Memory B cell (primary cell): ENCODE measurements at places on chromosomes 12 and 14.
A peak's percentile ranks its signal among the peaks of the same experiment; 100 is the strongest.

DNA sequence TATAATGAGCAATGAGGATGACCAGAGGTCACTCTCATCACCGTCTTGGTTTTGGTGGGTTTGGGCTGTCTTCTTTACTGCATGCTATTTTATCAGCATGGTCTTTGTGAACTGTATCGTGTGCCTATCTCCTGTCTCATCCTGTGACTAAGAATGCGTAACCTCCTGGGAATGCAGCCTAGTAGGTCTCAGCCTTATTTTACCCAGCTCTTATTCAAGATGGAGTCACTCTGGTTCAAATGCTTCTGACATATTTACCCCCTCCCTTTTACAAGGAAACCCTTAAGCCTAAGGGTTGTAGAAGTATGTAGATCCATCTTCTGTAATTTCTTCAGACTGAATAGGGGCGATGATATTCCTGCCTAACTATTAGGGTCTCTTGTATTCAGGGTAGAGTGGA lies 8.4 kb downstream of the IFI27L1 start:
- no peak for DNase-seq

GRCh38 chr14:54839701-54840119 lies 62.9 kb downstream of the GCH1 start:
- DNase-seq, result no peak

GRCh38 chr12:13196130-13196921 lies at the start of gene EMP1:
TSS of gene EMP1 (plus strand) at chr12:13196726. CDS start at chr12:13211511, 14,785 bp downstream.
- no peak for DNase-seq

DNA sequence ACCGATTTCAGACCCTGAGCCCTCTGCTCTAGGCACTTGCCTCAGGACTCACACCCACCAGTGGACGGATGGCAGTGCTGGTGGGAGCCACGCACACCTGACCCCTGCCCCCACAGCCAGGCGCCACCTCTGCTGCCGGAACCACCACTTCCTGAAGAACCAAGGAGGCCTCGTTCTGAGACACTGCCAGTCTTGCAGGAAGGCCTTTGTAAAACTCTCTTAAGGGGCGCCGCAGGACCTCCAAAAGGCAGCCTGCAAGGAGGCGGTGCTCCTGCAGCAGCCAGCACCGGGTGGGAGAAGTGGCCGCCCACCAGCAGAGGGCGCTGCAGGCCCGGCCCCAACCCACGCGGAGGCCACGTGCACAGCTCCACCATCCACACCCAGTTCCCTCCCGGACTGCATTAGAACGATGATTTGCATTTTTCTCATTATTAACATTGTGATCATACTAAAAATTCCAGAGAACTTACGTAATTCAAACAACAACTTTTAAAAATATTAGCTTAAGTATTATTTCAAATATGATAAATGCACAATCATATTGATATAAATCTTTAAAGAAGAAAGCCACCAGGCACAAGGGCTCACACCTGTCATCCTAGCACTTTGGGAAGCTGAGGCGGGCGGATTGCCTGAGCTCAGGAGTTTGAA lies 12.8 kb downstream of the STX2 start:
- peak; percentile 57 for DNase-seq

GRCh38 chr12:3595721-3596120 lies 104.7 kb downstream of the PRMT8 start:
- no peak for DNase-seq

- DNase-seq, result no peak
Observed at GRCh38 chr12:13175499-13175898, 21.0 kb upstream of the EMP1 start.

DNA sequence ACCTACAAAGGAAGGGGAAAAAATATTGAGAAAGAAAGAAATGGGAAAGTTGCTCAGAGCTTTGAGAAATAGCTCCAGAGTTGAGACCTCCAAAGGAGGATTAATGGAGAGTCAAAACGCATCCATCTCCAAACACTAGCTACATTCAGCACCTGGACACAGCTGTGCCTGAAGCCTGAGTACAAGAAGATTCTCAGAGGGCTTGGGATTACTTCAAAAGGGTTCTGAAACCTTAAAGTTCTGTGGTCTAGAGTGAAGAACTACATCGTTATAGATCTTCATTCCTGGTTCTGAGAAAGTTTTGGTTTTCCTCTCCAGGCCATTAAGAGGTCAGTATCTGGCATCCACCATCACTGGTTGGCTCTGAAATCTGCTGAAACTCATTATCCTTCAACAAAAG lies 10.5 kb upstream of the TMED10 start:
- DNase-seq, result no peak
